ENCODE measurements at places on chromosomes 6 and 20. TPM values are rescaled to one million over a fixed set of nuclear protein-coding genes. Genes with fewer than 3 reads are reported as not detected.

DNA sequence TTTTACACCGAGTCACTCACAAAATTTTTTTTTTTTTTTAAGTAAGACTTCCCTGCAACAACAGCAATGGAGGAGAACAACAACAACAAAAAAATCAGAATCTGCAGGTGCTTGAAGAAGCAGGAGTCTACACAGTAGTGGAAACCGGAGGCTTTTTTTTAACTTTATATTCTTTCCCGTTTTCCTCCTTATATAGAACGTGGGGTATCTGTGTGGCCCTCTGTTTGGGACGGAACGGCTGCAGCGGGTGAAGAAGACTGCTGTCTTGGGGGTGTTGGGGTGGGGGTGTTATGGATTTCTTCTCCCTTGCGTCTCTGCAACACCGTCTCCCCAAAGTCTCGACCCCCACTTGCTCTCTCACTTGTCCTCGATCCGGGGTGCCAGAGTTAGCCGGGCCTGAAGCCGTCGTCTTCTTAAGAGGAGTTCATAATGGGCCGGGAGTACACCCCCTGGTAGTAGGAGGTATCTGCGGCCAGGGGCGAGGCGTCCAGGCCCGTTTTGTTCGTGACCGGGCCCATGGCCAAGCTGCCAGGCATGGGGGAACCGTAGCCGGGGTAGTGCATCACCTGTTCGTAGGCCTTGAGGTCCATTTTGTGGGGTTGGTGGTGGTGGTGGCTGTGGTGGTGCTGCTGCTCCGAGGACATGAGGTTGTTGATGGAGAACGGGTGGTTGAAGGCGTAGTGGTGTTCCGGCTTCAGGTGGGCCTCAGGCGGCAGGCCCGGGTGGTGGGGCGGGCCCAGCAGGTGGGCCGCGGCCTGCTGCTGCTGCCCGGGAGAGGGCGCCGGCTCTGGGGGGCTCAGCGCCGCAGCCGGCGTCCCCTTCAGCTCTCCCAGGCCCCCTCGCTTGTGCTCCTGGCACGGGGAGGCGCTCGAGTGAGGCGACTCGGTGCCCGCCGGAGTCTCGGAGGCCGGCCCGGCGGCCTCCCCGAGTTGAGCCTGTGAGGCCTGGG, 2.7 kb downstream of the FOXA2 start:
- DNase-seq, result no peak

The CLVS2 gene
- total RNA-seq, result 0.12 TPM

DNA sequence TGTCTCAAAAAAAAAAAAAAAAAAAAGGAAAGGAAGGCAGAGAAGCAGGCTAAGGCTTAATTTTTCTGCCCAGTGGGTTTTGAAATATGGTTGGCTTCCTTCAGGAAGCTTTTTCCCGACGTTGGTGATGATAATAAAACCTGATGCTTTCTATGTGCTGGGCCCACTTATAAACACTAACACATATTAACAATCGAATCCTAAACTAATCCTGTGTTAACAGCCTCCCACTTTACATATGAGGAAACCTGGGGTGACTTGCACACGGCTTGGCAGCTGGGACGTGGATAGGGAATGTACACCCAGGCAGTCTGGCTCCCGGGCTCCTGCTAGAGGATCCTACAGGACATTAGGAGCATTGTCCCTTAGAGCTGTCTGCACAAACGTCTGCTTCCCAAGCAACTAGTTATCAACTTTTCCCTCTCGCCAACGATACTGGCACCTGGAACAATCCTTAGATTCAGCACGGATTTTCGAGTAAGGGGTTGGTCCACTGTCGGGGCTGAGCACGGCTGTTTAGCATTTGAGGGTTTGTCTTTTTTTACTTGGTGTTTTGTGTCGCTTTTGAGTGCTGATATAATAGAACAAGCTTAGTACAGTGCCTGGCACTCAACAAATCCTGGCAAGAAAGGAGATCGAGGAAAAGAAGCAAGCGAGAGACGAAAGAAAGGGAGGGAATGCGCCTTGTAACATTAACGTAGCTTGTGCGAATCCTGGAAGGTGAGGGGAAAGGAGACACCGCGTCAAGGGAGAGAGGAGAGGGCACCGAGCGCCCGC, 622 bp upstream of the KIZ start:
- peak; percentile 55 for DNase-seq

DNA sequence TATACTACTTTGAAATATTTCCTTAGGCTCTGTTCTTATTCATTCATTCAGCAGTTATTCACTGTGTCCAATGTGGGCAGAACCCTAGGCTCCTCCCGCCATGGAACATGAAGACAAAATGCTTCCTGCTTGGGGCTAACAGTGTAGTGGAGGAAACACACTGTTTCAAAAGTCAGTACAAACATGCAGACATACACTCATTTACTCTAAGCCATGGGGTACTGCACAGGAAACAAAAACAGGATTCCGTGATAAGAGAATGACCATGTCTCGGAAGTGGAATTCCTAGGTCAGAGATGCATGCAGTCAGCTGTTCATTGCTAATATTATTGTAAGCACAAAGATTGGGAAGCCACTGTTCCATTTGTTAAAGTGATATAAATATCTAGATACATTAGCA, 18.4 kb upstream of the FAM209A start:
- no peak for DNase-seq

DNA sequence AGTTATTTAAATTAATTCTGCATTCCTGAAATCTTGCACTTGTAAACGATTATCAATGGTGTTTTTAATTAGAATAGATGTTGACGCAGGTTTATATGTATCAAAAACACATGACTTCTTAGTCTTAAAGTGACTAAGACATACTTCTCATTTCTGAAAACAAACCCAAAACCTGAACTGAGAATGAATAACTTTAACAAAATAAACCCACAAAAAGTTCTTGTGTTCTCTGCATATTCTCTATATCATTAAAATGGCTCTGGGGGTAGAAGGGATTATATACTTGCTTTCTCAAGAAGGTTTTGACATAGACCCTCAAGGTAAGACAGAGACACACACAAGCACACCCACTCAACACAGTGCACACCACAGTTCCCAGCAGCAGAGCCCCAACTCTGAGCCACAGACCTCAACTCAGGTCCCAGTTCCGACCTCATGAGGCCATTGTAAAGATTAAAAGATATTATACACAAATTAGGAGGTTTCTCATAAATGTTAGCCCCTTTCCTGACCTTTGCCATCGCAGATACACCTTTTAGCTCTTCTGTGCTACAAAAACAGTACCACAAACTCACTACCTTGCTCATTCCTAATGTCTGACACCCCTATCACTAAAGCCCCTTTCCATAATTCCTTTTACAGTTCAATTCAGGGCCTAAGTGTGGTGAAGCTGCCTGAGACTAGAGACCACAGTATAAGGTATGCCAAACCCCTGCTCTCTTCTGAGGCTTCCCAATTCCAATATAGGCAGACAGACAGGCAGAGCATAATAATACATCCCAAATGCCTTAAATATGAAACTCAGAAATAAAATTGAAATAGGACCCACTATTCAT, 267.8 kb downstream of the PTPRK start:
- DNase-seq, result no peak

DNA sequence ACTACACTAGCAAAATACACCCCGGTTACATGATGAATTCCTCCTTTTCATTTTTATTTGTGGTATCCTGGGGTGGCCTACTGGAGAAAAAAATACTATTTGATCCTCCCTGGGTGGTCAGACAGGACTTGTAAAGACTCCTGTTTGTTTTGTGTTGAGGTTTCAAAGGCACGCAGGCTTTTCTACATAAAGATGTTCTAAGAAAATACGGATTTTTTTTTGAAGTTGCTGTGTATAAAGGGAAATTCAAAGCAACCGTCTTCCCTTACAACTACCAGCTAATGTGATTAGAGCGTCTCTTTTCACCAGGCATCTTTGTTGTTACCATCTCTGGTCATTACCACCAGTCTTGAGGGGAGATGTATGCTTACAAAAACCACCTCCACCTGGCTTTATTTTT, 187.1 kb downstream of the SOX4 start:
- no peak for DNase-seq

GRCh38 chr6:113857556-113858479, 673 bp downstream of the MARCKS start:
- peak; percentile 49 for DNase-seq

The ZNFX1 gene
- 20.6 TPM for total RNA-seq

The ZFP64 gene
- 9.3 TPM for total RNA-seq

The C6orf118 gene
- total RNA-seq, result not detected

The BPIFA1 gene
- total RNA-seq, result not detected

DNA sequence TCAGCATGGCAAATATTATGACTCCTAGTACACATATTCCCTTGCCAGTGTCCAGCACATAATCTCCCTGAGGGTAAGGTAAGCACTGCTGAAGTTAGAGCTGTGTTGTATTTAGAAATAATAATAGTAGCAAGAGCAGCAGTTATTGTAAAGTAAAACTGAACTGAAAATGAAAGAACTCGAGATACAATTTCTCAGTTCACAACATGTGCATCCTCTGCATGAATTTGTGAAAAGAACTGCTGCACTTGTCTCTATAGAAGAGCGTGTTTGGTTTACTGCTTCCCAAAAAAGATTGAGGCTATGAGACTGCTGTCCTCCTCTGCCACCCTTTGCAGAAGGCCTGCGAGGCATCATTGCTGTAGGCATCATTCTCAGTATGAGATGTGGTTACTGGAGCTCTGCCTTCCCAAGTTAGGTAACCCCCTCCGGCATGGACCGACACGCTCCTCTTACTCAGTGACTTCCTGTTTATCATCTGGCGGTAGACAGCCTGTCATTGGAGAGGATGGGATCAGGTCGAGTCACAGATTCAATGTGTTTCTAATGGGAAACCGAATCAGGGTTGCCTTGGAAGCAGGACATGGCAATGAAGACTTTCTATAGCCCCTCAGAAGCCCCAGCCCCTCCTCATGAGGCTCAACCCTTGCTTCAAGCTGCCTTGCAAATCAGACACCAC, 48.1 kb downstream of the SLC24A3 start:
- DNase-seq, result no peak

DNA sequence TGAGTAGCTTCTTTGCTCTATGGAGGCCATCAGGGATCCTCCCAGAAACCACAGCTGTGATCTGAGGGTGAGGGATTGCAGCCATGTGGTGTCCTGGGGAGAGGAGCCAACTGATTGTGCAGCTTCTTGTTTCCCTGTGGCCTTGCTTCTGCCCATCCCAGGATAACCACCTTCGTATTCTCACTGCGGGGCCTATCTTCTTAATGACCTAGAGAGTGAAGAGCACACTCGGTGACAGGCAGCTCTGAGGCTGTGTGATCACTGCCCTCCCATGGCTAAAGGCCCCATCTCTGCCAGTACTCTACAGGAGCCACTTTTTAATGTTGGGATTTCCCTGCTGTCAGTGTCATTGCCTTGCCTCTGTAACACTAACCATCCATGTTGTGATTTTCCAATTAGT, 5.3 kb upstream of the RAET1L start:
- DNase-seq, result no peak

DNA sequence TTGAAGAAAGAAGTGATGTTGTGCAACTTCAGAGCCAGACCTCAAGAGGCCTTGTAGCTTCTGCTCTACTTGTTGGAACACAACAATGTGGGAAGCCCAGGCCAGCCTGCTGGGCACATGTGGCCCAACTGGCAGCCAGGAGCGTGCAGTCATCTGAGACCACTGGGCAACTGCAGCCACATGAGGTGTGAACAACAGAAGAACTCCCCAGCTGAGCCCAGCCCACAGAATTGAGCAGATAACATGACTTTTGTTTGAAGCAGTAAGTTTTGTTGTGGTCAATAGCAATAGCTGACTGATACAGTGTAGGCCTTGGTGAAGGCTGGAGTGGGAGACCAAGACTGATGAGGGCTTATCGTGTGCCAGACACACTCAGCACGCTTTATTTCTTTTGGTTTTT, 8.6 kb upstream of the ADAM33 start:
- no peak for DNase-seq

The FAM162B gene
- 3.6 TPM for total RNA-seq

DNA sequence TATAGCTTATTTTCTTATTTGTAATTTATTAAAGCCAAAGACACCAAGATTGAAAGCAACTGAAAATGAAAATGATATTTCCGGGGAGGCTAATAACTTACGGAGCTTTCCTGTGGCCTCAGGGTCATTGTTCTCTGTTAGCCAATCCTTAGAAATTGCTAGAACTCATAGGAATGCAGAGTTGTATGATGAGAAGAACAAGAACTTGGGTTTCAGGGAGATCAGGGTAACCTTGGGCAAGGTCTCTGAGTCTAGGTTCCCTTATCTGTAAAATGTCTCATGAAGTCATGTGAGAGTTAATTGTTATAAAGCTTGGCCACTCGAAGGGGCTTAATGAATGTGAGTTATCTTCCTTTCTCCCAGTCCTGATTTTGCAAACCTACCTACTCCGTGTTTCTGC, 20.1 kb upstream of the SERINC3 start:
- DNase-seq, result no peak

GRCh38 chr20:58554541-58554940, 39.3 kb upstream of the APCDD1L start:
- no peak for DNase-seq

- DNase-seq, result no peak
Measured at GRCh38 chr6:107818272-107818671, 5.8 kb downstream of the SCML4 start.

DNA sequence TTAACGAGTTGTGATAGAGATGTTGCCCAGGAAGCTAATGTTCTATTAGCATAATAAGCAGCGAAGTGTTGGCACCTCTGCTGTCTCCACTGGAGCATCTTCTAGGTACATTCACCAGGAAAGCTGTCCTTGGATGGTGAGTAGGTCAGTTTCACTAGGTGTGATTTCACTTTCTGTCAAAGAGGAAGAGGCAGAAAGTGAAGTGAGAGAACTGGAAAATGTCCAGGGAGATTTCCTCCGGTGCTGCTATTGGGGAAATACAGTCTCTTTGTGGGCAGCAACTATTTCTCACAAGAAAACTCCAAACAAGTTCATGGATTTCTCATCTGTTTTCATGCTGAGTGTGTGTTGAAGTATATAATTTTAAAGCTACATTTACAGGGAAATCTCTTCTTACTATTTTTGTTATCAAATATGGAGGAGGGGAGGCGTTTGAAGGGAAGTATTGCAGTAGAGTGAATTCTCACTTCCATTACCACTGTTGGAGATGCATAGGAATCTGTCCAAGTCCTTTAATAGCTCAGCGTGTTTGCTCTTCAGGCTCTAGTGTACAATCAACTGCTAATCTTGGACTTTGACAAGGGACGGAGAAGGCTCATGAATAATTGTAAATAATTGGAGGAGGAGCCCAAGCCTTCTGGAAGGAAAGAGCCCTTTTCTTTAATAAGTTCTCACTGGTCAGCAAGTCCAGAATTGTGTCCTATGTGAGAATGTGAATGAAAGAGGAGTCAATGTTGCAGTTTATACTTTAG, 16.1 kb upstream of the TSBP1 start:
- DNase-seq, result no peak

DNA sequence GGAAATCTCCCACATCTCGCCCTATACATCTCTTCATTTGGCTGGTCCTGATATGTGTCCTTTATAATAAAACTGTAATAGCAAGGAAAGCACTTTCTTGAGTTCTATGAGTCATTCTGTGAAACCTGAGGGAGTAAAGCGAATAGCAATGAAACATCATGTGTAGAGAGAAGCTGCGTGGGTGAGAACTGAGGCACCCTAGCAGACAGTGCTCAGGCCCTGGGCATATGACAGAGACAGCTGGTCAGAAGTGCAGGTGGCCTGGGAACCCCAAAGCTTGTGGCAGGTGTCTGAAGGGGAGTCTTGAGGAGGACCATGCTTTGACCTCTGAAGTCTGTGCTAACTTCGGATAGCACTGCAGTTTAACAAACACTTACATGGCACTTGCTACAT, 1.3 kb upstream of the BLOC1S5 start:
- no peak for DNase-seq

- DNase-seq, result no peak
Measured at GRCh38 chr6:10951675-10952282, 64.9 kb downstream of the SYCP2L start.

The CDC5L gene
- total RNA-seq, result 20.1 TPM

The SLC17A1 gene
- not detected for total RNA-seq
